ENCODE measurements at places on chromosomes 1 and 21.
A peak's percentile ranks its signal among the peaks of the same experiment; 100 is the strongest.

GRCh38 chr1:32881291-32881690 lies 5.0 kb upstream of the HPCA start:
- DNase-seq, result no peak

GRCh38 chr1:32761936-32762335 lies 55.2 kb downstream of the YARS1 start:
- no peak for DNase-seq

DNA sequence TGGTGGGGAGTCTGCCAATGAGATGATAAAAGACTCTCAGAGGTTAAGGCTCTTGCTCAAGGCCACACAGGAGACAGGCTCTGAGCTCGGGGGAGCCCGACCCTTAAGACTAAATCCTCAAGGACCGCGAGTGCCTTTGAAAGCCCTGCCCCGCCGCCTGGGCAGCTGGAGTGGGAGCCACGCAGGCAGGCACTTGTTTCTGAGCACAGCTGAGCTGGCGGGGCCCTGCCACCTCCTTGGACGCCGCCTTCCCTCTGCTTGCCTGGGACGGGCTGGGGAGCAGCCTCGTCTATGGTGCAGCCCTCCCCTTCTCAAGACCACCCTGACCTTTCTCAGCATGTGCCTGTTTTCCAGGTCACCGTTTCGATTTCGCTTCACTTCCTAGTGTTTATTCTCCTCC lies 169.3 kb downstream of the CAMTA1 start:
- DNase-seq, result no peak

DNA sequence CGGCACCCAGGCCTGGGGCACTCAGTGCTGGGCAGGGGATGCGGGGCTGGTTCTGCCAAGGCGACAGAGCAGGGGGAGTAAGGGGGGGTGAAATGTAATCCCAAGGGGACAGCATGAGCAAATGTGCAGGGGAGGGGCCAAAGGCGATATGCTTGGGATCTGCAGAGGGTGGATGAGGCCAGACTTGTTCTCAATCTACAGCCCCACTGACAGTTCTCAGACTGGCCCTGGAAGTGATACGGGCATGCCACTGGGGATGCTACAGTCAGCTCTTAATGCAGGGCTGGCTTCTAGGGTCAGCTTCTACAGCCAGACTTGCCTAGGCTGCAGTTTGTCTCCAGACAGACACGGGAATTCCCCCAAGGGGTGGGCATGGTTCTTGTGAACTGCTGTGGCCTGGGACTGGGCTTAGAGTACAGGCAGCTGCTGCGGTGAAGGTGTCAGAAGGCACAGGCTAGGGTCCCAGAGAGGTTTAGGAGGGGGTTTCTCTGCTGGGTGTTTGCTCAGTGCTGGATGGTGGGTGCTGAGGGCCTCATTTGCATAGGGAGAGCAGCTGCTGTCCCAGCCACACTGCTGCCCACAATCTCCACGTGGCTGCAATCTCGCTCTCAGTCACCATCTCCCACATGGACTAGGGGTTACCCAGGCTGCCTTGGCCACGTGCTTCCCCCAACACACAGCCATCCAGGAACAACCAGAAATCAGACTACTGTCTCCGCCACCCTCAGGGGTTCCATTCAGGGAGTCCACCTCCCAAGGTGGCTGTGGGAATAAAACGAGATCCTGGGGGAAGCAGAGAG lies 190.1 kb downstream of the HIVEP3 start:
- peak; percentile 87 for DNase-seq

GRCh38 chr21:41594268-41594667 lies 86.3 kb upstream of the TMPRSS2 start:
- DNase-seq, result no peak

DNA sequence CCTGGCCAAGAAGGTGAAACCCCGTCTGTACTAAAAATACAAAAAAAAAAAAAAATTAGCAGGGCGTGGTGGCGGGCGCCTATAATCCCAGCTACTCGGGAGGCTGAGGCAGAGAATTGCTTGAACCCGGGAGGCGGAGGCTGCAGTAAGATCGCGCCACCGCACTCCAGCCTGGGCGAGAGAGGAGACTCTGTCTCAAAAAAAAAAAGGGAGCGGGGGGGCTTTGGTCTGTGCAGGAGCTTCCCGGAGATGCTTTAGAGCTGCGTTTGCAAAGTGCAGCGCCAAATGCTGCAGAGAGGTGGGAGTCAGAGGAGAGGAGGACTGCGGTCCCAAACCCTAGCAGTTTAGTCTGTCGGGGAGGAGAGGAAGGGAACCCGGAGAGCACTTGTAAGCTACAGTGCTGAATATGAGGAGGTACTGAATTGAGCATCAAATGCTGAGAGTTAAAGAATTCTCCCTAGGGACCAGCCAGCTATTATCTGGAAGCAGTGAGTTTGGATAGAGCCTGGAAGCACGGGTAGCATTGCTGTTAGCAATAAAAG lies 569 bp downstream of the FALEC start:
- no peak for DNase-seq

DNA sequence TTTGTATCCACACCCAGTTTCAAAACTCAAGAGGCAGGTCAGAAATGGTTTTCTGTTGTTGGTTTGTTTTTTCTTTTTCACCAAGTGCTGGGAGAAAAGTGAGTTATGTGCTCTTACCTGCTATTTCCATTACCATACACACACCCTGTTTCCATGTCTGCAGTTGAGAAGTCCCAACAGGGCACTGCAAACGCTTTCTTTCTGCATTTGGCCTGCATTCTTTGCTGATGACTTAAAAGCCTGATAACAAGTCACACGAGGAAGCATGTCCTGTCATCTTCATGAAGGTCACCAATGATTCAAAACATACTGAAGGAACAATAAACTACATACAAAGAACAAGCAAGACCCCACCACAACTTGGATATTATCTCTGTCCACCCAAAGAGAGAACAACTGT lies 24.8 kb upstream of the KCNE1 start:
- no peak for DNase-seq

- no peak for DNase-seq
These were observed 90.7 kb downstream of the MAB21L3 start for GRCh38 chr1:116201911-116202310.

GRCh38 chr1:245197911-245198379 lies 43.2 kb downstream of the KIF26B start:
- no peak for DNase-seq

DNA sequence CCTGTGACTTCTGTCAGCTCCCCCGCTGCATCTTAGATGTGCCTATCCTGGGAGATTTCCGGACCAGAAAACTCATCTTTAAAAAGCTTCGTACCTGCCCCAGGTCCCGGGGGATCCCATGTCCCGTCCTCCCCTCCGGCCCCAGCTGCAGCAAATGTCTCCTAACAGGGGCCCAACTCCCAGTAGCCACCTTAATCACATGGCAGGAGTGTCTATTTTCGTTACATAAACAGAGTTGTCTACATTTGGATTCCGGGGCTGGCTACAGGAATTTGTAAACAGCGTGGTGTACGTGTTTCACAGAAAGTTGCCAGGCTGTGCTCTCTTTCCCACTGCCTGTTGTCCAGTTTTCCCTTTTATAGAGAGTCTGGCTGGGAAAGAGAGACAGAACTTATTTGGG lies 17.9 kb upstream of the KCNE2 start:
- no peak for DNase-seq

GRCh38 chr1:241591317-241591716 lies 48.9 kb downstream of the CHML start:
- DNase-seq, result no peak

- DNase-seq, result no peak
These were observed 66.5 kb upstream of the RAVER2 start for GRCh38 chr1:64678366-64678765.

GRCh38 chr1:26470878-26471497 lies 1.3 kb upstream of the HMGN2 start:
- peak; percentile 11 for DNase-seq

- peak; percentile 57 for DNase-seq
These were observed 667 bp downstream of the TMEM50B start for GRCh38 chr21:33478935-33479678.

- no peak for DNase-seq
These were observed 12.4 kb upstream of the FCGR2A start for GRCh38 chr1:161492827-161493226.

DNA sequence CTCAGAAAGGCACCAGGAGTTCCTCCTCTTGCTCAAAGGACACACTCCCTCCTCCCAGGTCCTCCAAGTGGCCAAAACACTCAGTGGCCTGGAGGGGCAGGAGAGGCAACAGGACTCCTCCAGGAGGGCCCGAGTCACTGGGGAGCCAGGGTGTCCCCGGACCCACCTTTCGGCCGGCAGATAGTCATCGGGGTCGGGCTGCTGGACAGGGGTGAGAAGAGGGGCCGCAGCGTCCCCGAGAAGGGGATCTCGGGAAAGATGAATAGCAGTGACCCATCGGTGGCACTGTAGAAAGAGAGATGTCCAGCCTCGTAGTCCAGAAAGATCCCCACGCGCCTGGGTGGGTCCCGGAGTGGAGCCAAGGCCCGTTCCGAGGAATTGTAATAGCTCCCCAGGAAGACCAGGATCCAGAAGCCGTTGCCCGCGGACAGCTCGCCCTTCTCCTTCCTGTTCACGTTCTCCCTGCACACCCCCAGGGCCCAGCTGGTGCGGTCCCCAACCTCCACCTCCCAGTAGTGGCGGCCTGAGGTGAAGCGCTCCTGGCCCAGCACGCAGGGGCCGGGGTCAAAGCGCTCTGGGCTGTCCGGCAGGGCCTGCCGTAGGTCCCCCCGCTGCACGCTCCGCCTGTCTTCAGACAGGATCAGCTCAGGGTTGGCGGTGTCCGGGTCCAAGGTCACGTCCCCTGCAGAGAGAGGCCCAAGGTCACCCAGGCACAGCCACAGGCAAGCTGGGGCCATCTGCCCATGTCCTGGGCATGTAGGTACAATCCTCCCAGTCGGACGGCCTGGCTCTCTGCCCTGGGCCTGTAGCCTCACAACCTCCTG lies 11.9 kb downstream of the TRIM11 start:
- no peak for DNase-seq

GRCh38 chr1:43285269-43285990 lies at the start of gene C1orf210:
Gene C1orf210, minus strand, starts transcription at chr1:43285581. Its CDS starts 2,311 bp downstream, at chr1:43283270.
- no peak for DNase-seq

- DNase-seq, result no peak
These were observed 20.2 kb upstream of the COL6A2 start for GRCh38 chr21:46077674-46078101.

DNA sequence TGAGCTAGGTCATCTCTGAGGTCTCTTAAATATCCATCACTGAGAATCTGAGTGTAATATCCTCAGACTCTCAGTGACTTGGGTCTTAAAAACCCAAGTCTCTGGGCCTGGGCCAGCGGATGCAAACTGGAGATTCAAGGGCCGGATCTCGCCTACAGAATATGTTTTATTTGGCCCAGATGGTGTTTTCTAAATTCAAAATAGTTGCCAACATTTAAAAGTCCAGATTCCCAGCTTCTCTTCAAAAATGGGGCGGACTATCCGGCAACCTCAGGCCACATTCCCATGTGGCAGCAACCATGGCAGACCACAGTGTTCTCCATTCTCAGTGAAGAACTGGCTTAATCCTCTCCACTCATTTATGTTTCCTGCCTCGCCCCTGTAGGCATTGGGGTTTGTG lies 12.7 kb upstream of the HEYL start:
- no peak for DNase-seq

DNA sequence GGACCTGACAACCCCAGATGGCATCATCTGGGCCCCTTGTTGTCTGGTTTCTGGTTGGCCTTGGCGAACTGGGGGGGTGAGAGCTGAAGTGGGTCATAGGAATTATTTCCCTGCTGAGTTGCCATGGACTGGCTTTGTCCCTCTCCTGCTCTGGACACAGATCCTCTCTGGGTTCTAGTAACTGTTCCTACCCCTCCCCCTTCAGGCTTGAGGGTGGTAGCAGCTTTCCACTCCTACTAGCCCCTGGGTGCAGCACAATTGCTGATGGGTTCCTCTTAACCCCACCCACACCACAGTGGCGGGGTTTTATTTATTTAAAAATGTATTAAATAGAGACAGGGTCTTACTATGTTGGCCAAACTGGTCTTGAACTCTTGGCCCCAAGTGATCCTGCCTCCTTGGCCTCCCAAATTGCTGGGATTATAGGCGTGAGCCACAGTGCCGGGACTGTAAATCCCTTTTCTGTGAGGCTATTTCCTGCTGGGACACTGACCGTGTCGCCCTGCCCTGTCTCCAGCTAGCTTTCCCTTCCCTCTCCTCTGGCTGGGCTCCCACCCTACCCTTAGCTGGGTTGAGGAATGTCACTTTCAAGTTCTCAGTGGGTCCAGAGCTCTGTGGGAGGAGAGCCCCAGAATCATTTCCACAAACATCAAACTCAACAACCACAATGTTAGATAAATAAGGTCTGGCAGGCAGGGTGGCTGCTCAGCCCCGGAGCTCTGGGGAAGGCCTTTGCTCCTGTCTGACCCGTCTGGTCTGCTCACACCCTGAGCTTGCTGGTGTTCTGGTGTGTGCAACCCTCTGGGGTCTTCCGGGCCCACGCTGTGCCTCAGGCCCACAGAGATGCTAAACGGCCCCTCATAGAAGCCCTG lies 112.7 kb upstream of the WNT4 start:
- no peak for DNase-seq

DNA sequence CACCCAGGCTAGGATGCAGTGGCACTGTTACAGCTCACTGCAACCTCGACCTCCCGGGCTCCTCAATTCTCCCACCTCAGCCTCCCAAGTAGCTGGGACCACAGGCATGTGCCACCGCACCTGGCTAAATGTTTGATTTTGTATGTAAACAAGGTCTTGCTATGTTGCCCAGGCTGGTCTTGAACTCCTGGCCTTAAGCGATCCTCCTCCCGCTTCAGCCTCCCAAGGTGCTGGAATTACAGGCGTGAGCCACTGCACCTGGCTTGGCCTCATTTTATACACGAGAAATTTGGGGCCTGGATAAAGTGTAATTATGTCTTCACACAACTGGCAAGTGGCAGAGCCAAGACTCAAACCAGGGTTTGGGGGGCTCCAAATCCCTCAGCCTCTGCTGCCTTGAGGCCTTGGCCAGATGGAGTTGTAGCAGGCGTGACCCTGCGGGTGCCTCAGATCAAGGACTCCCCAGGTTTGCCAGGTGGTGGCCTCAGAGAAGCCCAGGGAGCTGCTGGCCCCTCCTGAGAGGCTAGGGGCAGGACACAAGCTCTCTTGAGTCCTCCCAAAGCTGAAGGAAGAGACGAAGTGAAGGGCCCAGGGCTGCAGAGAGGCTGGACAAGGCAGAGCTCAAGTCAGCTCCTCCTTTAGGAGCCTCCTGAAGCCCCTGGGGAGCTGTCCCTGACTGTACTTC lies 61.7 kb downstream of the MDM4 start:
- DNase-seq, result no peak

DNA sequence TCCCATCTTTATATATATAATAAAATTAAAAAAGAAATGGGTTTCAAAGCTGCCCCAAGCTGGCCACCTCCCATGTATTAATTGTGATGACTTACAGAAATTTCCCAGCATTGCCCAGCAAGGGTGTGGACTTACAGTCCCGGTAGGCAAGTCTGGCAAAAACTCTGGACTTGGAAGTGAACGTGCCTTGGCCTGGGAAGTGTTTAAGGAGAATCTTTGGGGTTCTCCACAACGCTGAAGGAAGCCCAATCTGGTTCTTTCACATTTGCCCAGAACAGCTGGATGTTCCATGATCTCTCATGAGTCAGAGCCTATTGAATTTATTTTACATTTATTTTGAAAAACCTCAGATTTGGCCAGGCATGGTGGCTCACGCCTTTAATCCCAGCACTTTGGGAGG lies 98.4 kb upstream of the SLC45A1 start:
- no peak for DNase-seq

GRCh38 chr1:112702420-112703261 lies 4.3 kb downstream of the RHOC start:
- DNase-seq, result no peak

Measured in stimulated activated CD4-positive, alpha-beta T cell treated with anti-CD3 and anti-CD28 coated beads, Interleukin-15, amount 100 ng/mL, for 24 hours (primary cell).